HepG2 (cell line): ENCODE measurements at places on chromosomes 2 and 18.

- no peak for DNase-seq
Measured at GRCh38 chr2:175612280-175612679, 389.8 kb downstream of the LNPK start.

GRCh38 chr2:219419331-219420197 is 1.4 kb downstream of the DES start:
- no peak for DNase-seq

DNA sequence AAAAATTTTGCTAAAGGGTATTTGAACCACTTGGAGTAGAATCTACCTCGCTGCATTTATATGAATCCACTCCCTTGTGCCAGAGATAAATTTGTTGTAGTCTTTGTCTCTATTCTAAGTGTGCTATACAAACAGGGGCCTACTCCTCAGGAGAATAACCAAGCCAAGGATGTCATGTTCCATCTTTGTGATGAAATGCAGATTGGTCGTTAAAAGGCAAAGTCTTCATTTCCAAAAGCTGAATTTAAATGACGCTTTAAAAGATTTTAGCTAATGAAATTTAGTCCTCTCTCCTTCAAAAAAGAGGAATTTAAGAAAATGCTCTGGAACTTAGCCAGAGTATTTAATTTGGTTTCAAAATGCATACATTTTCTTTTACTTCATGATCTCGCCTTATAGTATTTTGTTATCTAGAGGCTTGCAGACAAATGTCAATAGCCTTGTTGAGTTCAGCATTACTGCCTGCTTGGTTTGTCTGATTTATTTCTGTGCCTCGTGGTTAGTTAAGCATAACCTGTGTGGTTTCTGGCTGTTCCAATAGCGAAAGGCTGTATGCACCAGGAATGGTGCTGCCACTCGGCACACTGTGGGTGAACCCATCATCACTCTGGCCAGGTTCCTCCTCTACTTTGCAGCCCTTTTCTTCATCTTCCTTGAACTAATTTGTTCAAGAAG is 417.6 kb downstream of the ZNF521 start:
- no peak for DNase-seq

DNA sequence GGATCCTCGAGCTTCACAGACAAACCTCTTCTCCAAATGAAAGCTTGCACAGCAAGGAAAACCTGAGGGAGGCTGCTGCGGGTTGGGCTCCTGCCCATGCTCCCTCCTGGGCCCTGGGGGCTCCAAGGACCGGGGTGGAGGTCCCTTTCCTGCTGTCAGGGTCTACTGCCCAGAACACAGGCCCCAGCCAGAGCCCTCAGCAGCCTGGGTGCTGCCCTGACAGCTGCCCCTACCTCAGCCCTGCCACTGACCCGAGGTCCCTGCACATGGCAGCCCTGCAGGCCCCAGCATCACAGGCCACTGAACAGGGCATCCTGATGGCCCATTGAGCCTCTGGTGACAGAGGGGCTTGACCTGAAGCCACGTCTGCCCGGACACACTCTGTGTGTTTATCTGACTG is 41.0 kb downstream of the CROCC2 start:
- DNase-seq, result no peak

- DNase-seq, result no peak
Measured at GRCh38 chr18:48663096-48663930, 124.5 kb downstream of the CTIF start.

GRCh38 chr18:3921826-3922225 is 471.9 kb downstream of the TGIF1 start:
- no peak for DNase-seq

DNA sequence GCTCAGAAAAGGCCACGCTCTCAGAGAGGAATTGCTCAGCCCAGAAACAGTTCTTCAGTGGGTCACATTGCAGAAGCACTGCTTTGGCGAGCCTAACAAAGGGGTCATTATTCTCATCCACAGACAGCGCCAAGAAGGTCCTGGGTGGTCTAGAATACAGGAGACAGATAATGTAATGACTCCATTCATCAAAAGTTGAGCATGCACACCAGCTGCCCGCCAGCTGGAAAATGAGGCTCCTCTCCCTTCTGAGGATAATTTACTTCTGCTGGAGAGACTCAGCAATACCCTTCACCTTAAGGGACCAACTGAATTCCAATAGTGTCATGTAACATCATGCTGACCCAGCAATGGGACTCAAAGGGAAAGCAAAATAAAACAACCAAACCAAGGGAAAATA is 79.9 kb downstream of the TRIB2 start:
- DNase-seq, result no peak

GRCh38 chr18:28504066-28504465 is 327.1 kb upstream of the CDH2 start:
- no peak for DNase-seq

DNA sequence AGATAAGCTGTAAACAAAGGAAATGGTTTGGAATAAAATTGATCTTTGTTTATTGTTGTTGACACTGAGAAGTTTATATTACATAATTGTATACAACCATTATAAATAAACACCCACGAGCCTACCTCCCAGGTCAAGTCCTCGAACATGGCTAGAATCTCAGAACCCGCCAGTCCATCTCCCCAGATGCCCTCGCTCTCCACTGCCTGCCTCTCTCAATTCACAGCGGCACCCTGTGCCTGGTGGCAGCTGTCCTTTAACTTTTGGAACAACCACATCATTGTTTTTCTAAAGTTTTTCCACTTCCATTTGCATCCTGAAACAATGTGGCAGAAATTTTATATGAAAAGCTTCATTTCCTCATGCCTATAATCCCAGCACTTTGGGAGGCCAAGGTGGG is 52.2 kb upstream of the OTOS start:
- no peak for DNase-seq

- no peak for DNase-seq
Measured at GRCh38 chr2:85446296-85447221, 28.0 kb downstream of the SH2D6 start.

GRCh38 chr2:177325554-177325953 is 61.0 kb upstream of the NFE2L2 start:
- peak; percentile 40 for DNase-seq

- no peak for DNase-seq
Measured at GRCh38 chr2:231930593-231931281, 4.5 kb upstream of the NPPC start.

DNA sequence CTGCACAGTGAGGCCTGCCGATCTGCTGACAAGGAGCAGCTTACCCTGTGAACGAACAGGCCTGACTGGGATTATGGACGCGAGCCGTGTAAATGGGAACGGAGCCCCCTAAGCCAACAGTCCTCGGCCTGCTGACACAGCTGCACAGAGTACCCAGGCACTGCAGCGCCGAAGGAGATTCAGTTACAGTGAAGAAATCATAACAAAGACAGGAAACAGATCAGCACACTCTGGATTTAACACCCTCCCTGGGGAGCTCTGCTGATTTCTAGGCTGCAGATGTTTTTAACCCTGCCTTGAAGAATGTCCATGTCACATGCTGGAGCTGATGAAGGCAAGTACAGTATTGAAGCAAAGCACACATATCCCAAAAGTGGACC is 43.4 kb downstream of the COLEC12 start:
- no peak for DNase-seq

DNA sequence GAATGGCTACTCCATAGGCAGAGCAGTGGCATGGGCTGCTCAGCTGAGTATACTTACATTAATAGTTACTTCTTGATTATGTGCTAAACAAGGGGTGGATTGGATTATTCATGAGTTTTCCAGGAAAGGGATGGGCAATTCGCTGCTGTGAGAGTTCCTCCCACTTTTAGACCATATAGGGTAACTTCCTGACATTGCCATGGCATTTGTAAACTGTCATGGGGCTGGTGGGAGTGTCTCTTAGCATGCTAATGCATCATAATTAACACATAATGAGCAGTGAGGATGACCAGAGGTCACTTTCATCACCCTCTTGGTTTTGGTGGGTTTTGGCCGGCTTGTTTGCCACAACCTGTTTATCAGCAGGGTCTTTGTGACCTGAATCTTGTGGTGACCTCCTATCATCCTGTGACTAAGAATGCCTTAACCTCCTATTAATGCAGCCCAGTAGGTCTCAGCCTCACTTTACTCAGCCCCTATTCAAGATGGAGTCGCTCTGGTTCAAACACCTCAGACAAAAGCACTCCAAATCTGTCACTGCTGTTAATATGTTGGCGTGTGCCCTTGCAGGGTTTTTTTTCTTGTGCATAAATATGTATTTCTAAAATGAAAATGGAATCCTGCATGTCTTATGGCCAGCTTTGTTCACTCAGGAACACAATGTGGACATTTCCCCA is 56.0 kb downstream of the CYBRD1 start:
- DNase-seq, result no peak
